CD8-positive, alpha-beta memory T cell (primary cell): ENCODE measurements at places on chromosomes 16 and 17. TPM values are rescaled to one million over a fixed set of nuclear protein-coding genes. Genes with fewer than 3 reads are reported as not detected.

DNA sequence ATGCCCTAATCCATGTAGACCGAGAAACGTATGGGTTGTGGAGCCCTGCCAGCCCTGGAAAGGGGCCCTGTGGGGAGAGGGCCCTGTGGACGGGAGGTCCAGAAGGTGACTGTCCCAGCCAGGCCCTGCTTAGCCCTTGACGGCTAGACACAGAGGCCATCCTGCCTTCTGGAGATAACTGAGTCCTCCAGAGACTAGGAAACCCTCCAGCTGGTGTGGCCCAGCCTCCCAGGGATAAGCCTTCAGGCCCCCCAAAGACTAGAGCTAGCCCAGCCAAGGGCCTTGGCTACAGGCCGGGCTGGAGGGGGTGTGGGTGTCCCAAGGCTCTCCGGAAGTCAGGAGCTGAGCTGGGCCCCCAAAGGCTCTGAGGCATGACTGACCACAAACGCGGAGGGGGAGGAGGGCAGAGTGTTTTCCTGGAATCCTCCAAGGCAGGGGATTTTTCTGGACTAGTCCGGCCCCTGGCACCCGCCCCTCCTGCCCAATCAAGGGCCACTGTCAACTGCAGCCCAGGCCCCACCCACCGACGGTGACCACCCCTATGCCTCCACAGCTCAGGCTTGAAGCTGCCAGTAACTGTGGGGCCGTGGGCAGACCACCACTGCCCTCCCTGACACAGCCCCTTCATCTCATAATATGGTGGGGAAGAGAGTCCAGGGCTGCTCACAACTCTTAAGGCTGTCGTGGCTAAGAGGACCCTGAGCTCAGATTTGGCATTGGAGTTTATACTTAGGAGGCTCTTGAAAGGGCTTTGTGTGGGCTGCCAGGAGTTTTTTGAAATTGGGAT, 885 bp upstream of the VASN start:
- no peak for DNase-seq

DNA sequence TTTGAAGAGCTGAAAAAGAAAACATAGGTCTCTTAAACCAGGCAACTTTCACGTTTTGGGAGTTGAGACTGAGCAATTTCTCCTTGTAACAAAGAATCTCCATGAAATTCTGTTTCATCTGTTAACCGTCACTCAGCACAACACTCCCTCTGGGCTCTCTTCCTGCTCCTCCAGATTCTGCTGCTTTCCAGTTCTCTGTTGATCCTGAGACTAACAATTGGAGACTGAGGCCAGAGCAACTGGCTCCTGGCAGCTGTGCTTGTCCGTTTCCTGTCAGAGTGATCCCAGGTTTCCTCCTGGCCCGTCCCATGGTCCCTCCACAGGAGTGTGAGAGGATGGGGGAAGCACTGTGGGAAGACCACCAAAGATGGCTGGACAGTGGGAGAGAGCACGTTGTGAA, 32.5 kb downstream of the IST1 start:
- no peak for DNase-seq

DNA sequence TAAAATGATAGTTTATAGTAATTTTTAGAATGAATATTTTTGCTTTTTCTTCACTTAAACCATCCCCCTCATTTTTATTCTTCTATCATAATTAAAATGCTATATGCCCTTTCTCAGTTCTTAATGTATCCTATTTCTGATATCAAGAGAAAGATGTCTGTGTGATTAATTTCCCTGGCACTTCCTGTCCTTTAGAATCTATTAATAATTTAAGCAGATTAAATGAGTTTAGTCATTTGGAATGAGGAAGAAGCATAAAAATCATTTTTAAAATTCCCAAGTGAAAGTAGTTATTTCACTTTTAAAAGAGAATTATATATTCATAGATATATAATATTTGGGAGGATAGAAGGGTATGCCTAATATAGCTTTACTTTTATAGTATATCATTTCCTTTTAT, 27.8 kb upstream of the CDR2 start:
- no peak for DNase-seq

Gene C16orf87
- 22.6 TPM for total RNA-seq

DNA sequence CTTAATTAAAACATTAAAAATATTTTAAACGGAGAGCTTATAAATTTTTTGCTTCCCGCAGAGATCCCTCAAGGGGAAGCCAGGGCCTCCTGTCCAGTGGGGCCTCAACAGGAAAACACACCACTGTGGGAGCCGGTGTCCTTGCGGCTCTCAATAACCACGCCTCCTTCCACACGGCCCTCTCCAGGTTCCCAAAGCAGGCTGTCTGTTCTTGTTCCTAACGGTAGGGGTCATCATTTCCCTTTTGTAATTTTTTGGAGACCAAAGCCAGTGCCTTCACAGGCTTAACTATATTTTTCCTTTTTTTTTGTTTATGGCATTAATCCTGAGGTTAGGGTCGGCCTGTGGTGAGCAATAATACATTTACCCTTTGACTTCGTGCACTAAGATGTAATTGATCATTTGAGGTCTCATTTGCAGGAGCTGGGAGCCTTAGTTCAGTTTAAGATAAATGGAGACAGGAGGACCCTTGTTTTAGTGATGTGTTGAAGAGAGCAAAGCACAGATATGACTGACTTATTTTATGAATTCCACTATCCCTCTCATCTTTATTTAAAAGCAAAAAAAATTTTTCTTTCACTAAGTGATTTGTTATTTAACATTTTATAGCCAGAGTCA, 77.5 kb upstream of the N4BP1 start:
- no peak for DNase-seq

GRCh38 chr17:72046178-72046577, 74.6 kb upstream of the SOX9 start:
- DNase-seq, result no peak

Gene HOXB7
- total RNA-seq, result 0.89 TPM
